GF-D8 (cell line): ENCODE measurements at places on chromosomes 11 and 22.

DNA sequence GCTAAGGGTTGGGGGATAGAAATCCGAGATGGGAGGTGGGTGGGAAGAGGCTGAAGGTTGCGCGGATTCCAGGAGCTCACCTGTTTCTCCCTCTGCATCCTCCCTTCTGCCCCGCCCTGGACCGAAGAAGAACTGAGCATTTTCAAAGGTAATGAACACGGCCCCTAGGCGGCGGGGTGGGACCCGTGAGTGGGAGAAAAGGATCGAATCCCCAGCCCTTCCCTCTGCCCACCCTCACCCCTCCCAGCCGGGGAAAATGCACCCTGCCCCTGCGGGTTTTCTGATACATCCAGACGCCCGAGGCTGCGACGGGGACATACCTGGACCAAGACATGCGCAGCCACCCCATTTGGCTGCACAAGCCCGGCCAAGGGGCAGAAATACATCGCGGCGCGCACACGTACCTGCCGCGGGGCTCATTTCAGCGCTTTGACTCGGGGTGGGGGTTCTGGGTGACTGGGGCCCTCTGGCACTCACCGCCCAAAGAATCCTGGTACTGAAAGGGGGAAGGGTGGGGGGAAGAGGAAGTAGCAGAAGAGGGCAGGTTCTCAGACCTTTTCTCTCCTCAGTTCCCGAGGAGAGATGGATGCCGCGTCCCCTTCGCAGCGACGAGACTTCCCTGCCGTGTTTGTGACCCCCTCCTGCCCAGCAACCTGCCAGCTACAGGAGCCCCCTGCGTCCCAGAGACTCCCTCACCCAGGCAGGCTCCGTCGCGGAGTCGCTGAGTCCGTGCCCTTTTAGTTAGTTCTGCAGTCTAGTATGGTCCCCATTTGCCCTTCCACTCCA is 6.0 kb downstream of the VSIG2 start:
- no peak for DNase-seq

GRCh38 chr11:41868606-41869005 is 409.2 kb upstream of the LRRC4C start:
- no peak for DNase-seq

GRCh38 chr11:11977206-11977938 is 31.1 kb downstream of the DKK3 start:
- no peak for DNase-seq

GRCh38 chr11:133907841-133908241 is 48.9 kb downstream of the IGSF9B start:
- DNase-seq, result no peak

DNA sequence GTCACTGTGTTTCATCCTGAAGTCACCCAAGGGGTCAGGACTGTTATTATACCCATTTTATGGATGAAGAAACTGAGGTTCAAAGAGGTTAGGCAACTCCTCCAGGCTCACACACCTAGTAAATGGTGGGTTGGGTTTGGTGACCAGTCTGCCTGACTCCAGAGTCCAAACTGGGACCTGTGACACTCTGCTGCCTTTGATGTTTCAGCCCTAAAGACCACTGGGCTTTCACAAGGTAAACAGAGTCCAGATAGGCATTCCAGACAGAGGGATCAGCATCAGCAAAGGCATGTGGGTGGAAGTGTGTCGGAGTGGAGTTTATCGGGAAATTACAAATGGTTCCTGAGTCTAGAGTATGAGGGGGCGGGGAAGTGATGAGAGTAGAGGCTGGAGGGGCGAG is 38.5 kb downstream of the MICAL2 start:
- no peak for DNase-seq

GRCh38 chr22:43152357-43153071 is 1.2 kb downstream of the TSPO start:
- peak; percentile 8 for DNase-seq

GRCh38 chr11:98589967-98590366 is 430.8 kb upstream of the CNTN5 start:
- no peak for DNase-seq

DNA sequence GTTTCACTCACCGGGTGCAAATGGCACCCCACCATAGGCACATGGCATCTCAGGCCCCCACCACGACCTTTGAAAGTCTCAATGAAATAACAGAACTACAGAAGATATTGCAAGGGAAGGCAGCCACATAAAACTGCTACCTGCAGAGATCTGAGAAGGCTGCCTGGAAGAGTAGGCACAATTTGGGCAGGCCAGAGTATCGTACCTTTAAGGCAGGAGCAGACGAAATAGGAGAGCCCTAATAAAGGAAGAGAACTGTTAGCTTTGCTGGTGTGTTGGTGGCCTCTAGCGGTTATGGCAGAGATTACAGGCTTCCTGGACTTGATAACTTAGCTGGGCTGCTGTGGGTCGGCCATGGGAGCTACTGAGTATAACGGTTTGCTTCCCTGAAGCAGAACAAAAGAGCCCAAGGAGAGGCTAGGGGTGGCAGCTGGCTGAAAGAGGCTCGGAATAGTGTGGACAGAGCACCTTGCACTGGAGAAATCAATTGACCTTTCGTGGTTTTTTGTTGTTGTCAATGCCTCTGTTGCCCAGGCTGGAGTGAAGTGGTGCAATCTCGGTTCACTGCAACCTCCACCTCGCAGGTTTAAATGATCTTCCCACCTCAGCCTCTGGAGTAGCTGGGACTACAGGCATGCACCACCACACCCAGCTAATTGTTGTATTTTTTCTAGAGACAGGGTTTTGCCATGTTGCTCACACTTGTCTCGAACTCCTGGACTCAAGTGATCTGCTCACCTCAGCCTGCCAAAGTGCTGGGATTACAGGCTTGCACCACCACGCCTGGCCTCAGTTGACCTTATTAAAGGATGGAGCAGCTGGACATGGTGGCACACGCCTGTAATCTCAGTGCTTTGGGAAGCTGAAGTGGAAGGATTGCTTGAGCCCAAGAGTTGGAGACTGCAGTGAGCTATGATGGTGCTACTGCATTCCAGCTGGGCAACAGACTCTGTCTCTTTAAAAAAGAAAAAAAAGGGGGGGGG is 4.8 kb downstream of the SDF2L1 start:
- DNase-seq, result peak; percentile 49

- DNase-seq, result no peak
Measured at GRCh38 chr11:67504005-67504949, 886 bp downstream of the PITPNM1 start.

DNA sequence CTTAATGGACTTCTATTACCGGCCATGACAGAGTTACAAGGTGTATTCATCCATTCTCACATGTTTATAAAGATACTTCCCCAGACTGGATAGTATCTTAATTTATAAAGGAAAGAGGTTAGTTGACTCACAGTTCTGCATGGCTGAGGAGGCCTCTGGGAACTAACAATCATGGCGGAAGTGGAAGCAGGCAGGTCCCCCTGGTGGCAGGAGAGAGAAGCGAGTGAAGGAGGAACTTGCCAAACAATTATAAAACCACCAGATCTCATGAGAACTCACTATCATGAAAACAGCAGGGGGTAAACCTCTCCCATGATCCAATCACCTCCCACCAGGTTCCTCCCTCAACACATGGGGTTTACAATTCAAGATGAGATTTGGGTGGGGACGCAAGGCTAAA is 170.0 kb upstream of the PDGFD start:
- no peak for DNase-seq

DNA sequence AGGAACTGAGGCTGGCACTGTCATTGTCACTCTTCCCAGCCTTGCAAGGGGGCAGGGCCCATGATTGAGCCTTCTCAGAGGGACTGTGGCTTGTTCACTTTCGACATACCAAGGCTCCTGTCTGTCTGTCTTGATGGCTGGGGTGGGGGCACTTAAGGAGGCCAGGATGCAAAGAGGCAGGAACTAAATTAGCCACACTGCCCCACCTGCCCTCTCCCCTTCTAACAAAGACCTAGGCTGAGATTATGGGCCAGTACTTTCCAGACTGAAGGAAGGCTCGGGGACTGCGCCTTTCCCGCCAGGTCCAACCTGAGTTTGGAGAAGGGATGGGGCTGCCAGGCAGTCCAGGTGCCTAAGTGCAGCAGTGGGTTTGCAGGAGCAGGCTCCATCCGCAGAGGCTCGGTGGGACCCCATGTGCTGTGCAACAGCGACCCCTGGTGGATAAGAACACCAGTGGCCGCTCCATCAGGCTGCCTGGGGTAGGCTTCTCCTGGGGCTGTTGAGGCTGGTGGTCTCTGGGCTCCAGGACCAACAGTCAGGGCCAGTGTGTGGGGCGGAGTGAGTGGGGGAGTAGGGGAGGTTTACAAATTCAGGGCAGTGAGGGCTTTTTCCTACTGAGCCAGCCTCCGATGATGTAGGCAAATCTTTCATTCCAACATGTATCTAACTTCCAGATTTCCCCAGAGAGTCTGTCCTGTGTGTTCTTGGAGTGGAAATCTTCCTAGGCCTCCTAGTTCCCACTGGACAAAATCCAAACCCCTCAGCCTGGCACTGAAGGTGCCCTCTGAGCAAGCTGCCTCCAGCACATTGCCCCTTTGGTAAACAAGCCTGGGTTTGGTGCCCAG is 93.9 kb downstream of the INSC start:
- DNase-seq, result no peak

- no peak for DNase-seq
Measured at GRCh38 chr11:12784445-12784844, 110.2 kb downstream of the TEAD1 start.

DNA sequence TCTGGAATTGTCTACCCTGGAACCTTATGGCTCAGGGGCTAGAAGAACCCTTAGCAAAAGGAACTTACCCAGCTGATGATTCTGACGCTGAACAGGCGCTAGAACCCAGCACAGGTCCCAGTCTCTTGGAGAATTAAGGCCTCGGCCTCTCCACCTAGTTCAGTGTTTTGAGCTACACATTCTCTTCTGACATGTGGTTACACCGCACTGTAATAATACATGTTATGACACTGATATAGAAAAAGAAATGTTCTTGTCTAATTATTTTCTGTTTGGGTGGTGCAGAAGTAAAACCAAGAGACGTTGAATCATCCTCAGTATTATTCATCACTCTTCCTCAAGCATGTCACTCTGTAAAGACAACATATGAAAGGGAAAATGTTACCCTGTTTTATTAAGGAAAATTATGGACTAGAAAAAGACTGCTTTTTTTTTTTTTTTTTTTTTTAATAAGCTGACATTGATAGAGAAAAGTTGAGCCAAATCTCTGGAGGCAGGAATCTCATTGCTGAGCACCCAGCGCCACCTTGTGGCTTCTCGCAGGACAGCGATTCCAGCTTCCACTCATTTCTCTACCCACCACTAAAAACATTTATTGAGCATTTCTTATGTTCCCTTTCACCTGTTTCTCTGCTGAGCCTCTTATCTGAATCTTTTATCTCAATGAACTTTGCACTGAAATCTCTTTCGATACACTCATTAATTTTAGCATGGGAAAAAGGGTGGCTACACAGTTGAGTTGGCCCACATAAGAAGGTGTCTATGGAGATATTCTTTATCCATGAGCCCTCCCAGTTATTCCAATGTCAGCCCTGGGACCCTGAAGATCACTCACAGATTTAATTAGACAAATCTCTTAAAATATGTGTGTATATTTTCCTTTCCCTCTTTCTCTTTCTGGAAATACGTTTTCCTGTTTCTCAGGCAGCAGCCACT is 12.6 kb upstream of the APLNR start:
- DNase-seq, result no peak
